Stimulated activated CD8-positive, alpha-beta memory T cell treated with anti-CD3 and anti-CD28 coated beads, Interleukin-2, amount 100 ng/mL, for 1 hour (primary cell): ENCODE measurements at places on chromosomes 5 and 9.

GRCh38 chr5:127228540-127229184 lies 61.9 kb upstream of the MEGF10 start:
- DNase-seq = no peak

GRCh38 chr5:149639737-149640136 lies 58.4 kb downstream of the ARHGEF37 start:
- DNase-seq = no peak

DNA sequence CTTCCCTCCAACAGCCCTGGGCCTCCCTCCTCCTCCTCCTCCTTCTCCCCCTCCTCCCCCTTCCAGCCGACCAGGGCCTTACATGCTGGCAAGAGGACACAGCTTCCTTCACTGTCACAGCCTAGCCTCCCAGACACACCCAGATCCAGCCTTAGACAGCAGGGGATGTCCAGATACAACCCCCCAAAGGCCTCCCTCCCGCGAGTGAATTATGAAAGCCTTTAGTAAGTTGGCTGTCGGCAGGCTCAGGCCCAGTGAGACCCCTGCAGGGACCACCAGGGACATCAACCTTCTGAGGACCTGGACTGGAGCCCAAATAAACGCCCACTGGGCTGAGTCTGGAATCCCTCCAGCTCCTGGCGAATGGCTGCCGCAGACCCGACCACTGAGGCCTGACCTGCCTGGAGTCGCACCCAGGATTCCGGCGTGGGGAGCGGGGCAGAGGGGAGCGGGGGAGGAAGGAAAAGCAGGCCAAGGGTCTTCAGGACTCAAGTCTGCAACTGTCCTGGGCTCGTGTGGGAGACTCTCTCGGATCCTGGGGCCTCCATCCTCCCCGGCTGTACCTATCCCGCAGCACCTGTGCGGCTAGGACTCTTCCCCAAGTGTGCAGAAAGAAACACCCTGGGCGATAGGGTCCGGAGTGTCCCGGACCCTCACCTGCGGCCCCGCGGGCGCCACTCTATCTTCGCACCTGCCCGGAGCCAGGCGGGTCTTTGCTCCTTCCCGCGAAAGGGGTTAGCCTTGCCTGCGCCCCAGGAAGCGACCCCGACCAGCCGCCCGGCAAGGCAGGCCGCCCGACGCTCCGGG lies 705 bp downstream of the SEPTIN8 start:
- DNase-seq = no peak

DNA sequence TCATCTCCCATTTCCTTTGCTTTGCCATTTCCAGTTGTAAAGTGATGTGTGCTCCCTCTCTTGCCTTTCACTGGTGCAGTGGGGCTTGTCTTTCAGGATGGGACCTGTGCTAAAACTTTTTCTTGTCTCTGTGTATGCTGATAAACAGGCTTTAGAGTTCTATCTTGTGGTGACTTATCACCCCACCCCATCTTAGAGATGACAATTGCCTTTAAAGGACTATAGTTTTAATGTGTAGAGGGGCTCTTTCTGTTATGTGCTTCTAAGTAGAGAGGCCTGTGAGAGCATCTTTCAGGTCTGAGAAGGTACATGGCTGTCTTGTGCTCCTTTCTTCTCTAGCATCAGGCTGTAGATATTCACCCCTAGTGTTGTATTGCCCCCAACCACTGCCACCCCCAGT lies 21.9 kb downstream of the MAN2A1 start:
- DNase-seq = no peak

DNA sequence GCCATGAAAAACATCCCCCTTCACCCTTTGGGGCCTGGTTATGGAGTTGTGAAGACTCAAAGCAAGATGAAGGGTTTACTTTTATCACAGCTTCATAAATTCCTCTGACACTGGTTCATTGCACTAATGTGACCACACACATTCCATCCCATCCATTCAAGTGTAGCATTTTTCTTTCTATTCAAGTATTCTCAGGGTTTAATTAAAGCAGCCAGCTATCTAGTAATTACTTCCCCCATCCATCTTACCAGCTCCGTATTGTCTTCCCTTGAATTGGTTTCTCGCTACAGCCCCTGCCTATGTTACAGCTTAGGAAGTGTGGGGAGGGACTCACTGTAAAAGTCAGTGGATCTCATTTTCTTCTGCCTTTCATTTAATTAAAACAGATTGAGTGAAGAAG lies 387.0 kb upstream of the RFX3 start:
- DNase-seq = no peak

DNA sequence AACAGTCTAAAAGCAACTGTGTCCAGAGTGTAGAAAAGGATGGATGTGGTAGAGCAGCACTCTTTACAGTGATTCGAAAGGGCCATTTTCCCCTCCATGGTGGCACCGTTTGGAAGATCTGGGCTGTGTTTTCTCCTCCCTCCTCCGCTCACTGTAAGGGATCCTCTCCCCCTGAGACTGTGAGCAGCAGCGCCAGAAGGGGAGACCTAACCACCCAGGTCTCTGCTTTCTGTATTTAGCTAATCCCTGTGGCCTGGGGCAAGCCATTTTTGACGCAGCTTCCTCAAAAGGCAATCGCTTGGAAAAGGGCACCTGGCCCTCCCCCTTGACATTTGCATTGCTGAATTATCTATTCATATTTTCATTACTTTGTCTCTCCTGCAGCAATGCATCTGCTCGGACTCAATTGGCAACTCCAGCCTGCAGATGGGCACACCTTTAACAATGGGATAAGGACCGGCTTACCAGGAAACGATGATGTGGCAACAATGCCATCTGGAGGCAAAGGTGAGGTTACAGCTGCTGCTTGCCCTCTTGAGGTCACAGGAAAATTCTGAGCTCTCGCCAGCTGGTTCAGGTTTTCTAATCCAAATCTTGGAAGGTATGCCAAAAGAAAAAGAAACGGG lies 244.3 kb upstream of the WWC1 start:
- no peak for DNase-seq
